Amniotic epithelial cell (primary cell): ENCODE measurements at places on chromosomes 7 and 10.
A peak's percentile ranks its signal among the peaks of the same experiment; 100 is the strongest.

DNA sequence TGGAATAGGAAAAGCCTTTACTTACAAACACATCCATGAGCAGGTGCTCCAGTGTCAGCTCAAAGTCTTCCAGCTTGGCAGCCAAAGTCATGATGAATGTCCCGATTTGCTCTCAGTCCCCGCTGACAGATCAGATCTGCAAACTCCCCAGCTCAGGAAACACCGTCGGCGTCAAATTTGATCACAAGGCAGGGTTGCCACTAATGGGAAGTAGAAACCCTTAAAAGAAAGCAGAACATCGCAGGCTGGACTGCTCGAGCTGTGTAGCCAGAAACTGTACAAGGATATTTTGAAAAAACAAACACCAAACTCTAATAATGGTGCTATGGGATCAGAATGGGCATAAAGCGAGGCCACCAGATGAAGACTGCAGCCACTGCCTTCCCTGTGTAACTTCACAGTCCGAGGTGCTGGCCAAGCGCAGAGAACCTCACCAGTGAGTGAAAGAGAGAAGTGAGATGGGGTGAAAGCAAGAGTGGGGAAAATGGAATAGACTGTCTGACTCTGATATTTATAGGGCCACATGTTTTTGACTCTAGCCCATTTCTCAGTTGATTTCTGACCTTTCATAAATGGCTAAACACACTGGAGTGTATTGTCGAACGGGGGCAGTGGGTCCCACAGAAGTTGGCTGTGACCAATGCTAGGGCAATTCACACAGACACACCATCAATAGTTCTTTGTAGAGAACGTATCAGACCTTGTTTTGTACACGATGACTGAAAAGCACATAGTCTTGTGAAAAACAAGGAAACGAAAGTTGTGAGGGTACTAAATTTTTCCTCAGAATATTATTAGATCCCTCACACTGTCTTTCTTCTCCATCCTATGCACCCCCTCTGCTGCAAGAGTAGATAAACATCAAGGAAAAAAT is 306.2 kb downstream of the FRMD4A start:
- DNase-seq = no peak

- no peak for DNase-seq
These were observed 37.3 kb upstream of the EXOC6 start for GRCh38 chr10:92810934-92811532.

GRCh38 chr7:45000093-45001032 is at the start of gene CCM2:
TSS of gene CCM2 (plus strand) at chr7:45000201. CDS start at chr7:45000334, 133 bp downstream.
- peak; percentile 19 for DNase-seq

GRCh38 chr7:138625084-138625848 is 75.9 kb downstream of the SVOPL start:
- no peak for DNase-seq

DNA sequence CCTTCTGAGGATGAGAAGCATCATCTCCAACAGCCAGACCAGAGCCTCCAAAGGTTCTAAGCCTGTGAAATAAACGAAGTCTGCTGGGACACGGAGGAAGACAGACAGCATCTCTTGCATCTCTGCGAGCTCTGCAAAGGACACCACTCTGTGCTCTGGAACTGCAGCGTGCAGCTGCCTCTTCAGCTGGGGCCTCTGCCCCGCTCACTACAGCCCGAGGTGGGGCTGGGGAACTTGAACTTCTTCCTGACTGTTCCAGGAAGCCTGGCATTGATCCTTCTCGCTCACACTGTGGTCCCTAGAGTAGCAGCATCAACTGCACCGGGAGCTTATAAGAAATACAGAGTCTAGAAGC is 163.3 kb downstream of the USP6NL start:
- DNase-seq = no peak

- no peak for DNase-seq
These were observed 7.2 kb downstream of the WAC start for GRCh38 chr10:28540145-28540544.

GRCh38 chr7:50315739-50316671 is 11.5 kb downstream of the IKZF1 start:
- no peak for DNase-seq

DNA sequence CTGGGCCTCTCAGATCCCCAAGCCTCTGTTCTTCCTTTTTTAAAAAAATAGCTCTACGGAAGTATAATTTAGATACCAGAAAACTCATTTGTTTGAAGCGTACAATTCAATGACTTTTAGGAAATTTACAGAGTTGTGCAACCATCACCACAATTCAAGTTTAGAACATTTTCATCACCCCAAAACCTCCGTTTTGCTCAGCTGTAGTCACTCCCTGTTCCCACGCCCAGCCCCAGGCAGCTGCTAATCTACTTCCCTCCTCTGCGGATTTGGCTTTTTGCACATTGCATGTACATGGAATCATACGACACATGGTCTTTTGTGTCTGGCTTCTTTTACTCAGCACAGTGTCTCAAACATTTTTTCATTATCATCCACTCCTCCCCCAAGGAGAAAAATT is 229.2 kb downstream of the TCF7L2 start:
- DNase-seq = peak; percentile 88

GRCh38 chr7:78159545-78159944 is 361.0 kb downstream of the PHTF2 start:
- DNase-seq = no peak

DNA sequence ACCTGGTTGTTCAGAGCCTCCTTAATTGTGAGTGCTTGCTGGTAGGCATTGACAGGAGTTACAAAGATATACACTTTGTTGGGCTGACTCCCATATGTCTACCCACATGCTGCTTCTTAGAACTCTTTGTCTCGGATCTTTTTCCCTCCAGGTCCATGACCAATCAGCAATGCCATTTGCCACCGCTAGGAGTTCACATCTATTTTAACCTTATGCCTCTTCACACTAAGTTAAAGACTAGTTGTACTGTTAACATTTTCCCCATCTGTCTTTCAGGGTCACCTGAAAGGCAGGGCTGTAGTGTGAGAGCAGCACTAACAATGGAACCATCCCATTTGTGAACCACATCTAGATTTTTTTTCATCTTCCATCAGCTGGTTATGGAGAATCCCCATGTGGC is 226.7 kb upstream of the NPY start:
- DNase-seq = no peak

GRCh38 chr7:55065511-55066229 is 46.9 kb downstream of the EGFR start:
- DNase-seq = peak; percentile 83

- no peak for DNase-seq
These were observed 219.0 kb downstream of the DIP2C start for GRCh38 chr10:470339-471003.

DNA sequence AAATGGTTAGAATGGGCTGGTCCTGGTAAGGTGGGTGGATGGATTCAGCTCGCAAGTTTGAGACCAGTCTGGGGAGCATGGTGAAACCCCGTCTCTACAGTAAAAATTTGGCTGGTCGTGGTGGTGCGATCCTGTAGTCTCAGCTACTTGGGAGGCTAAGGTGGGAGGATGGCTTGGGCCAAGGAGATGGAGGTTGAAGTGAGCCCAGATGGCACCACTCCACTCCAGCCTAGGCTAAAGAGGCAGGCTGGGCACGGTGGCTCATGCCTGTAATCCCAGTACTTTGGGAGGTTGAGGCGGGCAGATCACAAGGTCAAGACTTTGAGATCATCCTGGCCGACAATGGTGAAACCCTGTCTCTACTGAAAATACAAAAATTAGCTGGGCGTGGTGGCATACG is 15.3 kb downstream of the IFT22 start:
- DNase-seq = no peak

DNA sequence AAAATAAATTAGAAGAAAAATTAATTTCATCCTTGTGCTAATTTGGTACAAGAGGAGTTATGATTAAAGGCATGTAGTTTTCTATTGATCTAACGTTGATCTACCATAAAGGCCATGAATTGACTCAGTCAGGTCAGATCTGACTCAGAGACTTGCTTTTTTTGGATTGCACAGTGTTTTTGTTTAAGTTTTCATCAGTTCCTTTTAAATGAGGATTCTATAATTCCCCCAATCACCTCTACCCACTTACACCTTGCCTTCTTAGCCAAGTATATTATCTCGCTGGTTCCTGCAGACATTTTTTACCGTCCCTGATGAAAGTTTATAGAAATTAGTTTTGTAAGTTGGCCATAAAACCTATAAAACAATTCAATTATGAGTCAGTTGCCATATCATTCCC is 132.4 kb upstream of the PALS2 start:
- no peak for DNase-seq

DNA sequence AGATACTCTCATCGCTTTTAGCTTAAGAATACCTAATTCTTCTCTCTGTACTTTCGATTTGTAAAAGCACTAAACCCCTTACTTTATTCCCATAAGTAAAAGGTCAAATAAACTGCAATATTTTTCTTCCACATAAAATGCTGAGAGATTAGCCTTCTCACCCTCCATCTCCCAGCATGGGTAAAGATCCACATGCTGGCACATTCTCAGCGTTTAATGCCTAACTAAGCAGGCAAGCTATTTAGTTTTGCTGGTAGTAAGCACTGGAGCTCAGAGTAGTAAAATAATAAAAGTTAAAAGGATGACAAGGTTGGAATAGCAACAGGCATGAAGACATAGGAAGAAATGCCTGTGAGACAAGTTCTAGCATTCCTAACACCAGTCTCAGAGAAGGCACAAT is 65.9 kb upstream of the NEBL start:
- no peak for DNase-seq

DNA sequence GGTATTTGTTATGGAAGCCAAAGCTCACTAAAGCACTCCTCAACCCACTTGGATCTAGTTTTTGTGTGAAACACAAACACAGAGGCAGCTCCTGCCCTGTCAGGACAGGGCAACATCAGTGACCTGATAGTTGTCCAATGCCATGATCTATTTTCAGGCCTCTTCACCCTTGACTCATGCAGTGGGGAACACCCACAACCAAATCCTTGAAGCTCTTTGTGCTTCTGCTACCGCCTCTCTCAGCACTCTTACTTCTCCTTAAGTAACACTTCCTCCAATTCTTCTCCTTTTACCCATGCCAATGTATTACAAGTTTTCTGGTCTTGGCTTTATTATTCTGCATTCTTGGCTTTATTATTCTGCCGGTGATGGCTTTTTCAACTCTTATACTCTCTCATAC is 425.3 kb downstream of the INHBA start:
- DNase-seq = no peak

- DNase-seq = peak; percentile 74
These were observed 718 bp upstream of the BPGM start for GRCh38 chr7:134645935-134646334.

- peak; percentile 65 for DNase-seq
These were observed 272.4 kb upstream of the LRGUK start for GRCh38 chr7:133854739-133855138.

GRCh38 chr10:18659819-18660535 is 746 bp downstream of the ARL5B start:
- DNase-seq = no peak

DNA sequence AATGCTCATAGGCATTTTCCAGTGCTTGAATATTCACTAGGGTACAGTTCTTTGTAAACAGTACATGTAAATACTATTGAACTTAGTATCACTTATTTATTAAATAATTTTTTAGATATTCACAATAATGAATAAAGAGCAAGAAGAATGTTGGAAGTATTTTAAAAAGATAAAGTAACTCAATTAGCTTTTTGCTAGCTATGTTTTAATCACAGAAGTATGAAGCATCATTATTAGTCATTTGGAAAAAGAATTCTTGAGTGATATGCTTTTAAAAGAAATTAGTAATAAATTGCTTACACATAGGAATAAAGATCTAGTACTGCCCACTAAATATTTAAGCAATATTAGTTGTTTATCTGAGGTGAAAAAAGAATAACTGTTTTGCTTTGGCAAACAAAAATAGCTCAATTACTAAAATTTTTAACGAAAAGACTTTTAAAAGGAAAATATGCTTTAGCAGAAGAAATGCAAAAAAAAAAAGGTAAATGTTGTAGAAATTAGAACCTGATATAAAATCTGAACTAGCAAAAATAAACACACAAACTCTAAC is 66.5 kb downstream of the SGMS1 start:
- DNase-seq = no peak

- DNase-seq = no peak
These were observed 52.0 kb downstream of the KIF5B start for GRCh38 chr10:32004161-32004591.

- DNase-seq = peak; percentile 70
These were observed 63.1 kb downstream of the BMPR1A start for GRCh38 chr10:86819567-86819966.

GRCh38 chr7:129134356-129134987 is 10.0 kb upstream of the TSPAN33 start:
- no peak for DNase-seq

GRCh38 chr7:28298870-28299518 is 113.3 kb upstream of the CREB5 start:
- peak; percentile 64 for DNase-seq

DNA sequence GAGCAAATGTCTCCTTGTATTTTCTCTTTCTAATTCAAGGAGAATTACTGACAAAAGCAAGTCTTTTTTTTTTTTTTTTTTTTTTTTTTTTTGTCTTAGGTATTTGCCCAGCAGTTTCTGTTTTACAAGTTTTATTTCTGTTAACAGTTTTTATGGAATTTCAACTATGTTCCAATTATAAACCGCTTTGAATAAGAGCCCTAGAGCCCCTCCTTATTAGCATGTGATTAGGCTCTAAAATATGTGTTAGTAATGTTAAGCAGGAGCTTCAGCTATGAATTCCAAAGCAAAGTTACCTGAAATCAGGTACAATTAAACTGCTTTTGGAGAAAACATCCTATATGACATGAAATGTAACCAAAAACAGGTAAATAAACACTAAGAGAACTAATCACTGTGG is 997.0 kb upstream of the POT1 start:
- no peak for DNase-seq

DNA sequence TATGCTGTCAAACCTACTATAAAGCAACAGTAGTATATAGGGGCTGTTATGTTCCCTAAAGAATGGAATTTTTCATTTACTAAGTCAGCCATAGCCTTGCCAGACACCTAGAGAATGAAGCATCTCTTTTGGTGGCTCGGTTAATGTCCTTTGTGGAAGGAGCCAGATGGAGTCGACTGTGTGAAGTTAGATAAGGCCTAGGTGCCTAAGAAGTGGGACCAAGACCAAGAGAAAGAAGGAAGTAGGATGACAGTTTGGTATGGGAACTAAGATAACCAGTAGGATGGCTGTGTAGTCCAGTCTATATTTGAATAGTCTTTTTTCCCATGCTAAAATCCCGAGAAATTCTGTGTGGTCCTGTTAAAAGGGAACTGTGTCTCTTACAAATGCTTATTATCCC is 62.2 kb downstream of the REEP3 start:
- DNase-seq = no peak

- DNase-seq = no peak
These were observed 28.2 kb downstream of the SGPL1 start for GRCh38 chr10:70843776-70844489.
